Myometrial cell (primary cell): ENCODE measurements at places on chromosomes 11 and 22. TPM values are rescaled to one million over a fixed set of nuclear protein-coding genes. Genes with fewer than 3 reads are reported as not detected.

Gene RHOD
- total RNA-seq = 11.2 and 22.5 TPM in 2 replicates

Gene OR52N5
- total RNA-seq = not detected in 2 replicates

Gene PIWIL4
- under 0.01 and 0.86 TPM in 2 replicates for total RNA-seq

Gene KIF18A
- total RNA-seq = 11.5 and 12.1 TPM in 2 replicates

Gene DEFB108B
- total RNA-seq = not detected in 2 replicates

Gene TYR
- not detected in 2 replicates for total RNA-seq

Gene ZBTB44
- 11.2 and 11.8 TPM in 2 replicates for total RNA-seq

Gene OR5B21
- total RNA-seq = not detected in 2 replicates

Gene TRIM34
- total RNA-seq = 16.5 and 18.5 TPM in 2 replicates

Gene CARD10
- total RNA-seq = 8.7 and 12.1 TPM in 2 replicates

Gene SPI1
- not detected in 2 replicates for total RNA-seq

Gene CNTN5
- not detected in 2 replicates for total RNA-seq

Gene CARNS1
- total RNA-seq = 0.86 TPM in 1 of 2 replicates, not detected in the other

Gene HEPHL1
- not detected in 2 replicates for total RNA-seq

Gene PLEKHA7
- total RNA-seq = 0.71 and 17.3 TPM in 2 replicates

Gene DYNC2H1
- 20.7 and 23.1 TPM in 2 replicates for total RNA-seq

Gene OR52E8
- not detected in 2 replicates for total RNA-seq

Gene POU2AF2
- not detected in 2 replicates for total RNA-seq

Gene UCP3
- total RNA-seq = under 0.01 TPM in 1 of 2 replicates, not detected in the other

Gene SCUBE1
- total RNA-seq = not detected in 2 replicates

Gene BEST1
- 2.3 and 2.6 TPM in 2 replicates for total RNA-seq

Gene FXYD2
- not detected in 2 replicates for total RNA-seq

Gene KDM4E
- not detected in 2 replicates for total RNA-seq

Gene LINC01488
- total RNA-seq = not detected in 2 replicates
